ENCODE measurements at places on chromosomes 2 and 18. TPM values are rescaled to one million over a fixed set of nuclear protein-coding genes. Genes with fewer than 3 reads are reported as not detected.
A peak's percentile ranks its signal among the peaks of the same experiment; 100 is the strongest.

GRCh38 chr2:130259594-130259993, 61.4 kb upstream of the TUBA3E start:
- DNase-seq, result no peak
- H3K27ac ChIP-seq, result no peak overlapping the region
- no peak overlapping the region for H3K4me3 ChIP-seq
- no peaks in the 10 kb centered on the region for H3K27me3 ChIP-seq

DNA sequence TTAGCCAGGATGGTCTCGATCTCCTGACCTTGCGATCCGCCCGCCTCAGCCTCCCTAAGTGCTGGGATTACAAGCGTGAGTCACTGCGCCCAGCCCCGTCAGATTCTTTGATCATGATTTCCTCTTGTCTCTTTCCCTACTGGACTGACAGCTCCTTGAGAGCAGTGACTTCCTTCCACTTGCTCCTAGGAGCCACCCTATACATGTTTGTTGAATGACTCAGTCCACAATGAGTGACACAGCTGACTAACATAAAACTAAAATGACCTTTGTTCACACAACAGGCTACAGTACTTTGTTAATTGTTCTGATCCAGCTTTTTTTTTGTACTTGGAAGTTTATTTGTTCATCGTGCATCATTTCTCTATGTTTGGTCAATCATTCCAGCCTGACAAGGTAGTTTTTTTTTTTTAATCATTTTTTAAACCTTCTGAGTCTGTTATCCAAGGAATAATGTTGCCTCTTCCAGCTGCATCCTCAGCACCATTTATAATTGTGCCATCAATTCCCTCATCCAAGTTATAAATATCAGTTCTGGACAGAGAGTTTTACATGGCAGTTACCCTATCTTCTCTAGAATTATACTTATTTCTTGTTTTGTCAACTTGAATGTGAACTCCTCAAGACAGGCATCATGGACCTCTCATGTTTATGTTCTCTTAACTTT, 42.9 kb upstream of the TUBA3E start:
- H3K27ac ChIP-seq, result no peak overlapping the region
- no peaks in the 10 kb centered on the region for H3K27me3 ChIP-seq
- H3K4me1 ChIP-seq, result no peaks in the 10 kb centered on the region
- no peaks in the 10 kb centered on the region for H3K36me3 ChIP-seq
- DNase-seq, result no peak

DNA sequence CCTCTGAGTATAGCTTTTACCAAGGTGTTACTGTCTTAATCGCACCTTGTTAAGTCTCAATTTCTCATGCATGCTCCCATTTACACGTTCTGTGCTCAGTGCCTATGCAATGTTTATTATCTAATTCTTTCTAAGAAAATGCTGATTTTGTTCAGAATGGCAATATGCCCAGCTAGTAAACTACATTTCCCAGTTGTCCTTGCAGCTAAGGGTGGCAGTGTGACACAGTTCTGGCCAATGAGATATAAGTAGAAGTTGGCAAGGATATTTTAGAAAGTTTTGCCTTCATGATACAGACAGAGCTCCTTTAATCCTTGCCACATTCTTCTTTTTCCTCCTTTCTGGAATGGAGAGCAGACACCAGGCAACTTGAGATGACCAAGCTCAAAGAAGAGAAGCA, 45.3 kb downstream of the POLE4 start:
- no peaks in the 10 kb centered on the region for H3K27me3 ChIP-seq
- no peaks in the 10 kb centered on the region for H3K4me1 ChIP-seq
- no peak overlapping the region for H3K4me3 ChIP-seq
- DNase-seq, result no peak

- no peak overlapping the region for H3K4me3 ChIP-seq
- H3K27me3 ChIP-seq, result no peaks in the 10 kb centered on the region
- peak overlapping the region; percentile 65 for H3K27ac ChIP-seq
- no peak for DNase-seq
- no peaks in the 10 kb centered on the region for H3K36me3 ChIP-seq
These were observed 11.1 kb upstream of the FAP start for GRCh38 chr2:162254236-162254871.

DNA sequence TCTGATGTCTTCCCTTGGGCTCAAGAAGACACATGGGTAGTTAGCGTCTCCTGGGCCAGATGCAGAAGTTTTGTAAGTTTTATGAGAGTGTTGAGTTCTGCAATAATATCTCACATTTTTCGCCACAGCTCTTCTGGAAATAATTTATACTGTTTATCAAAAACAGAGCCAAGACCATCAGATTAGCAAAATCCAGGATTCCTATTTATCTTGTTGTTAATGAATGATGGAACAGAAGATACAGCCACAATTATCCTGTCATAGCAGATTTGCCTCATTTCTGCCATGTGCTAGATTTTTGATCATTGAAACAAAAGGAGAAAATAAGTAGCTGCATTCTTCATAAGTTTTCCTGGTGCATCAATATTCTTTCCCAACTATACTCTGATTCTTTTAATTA, 1048.6 kb upstream of the KLHL29 start:
- no peaks in the 10 kb centered on the region for H3K27me3 ChIP-seq
- no peaks in the 10 kb centered on the region for H3K36me3 ChIP-seq
- H3K27ac ChIP-seq, result no peak overlapping the region
- no peak overlapping the region for H3K4me3 ChIP-seq
- DNase-seq, result no peak
- no peaks in the 10 kb centered on the region for H3K4me1 ChIP-seq

- no peak overlapping the region for H3K4me3 ChIP-seq
- no peaks in the 10 kb centered on the region for H3K36me3 ChIP-seq
- no peak for DNase-seq
- H3K27ac ChIP-seq, result peak overlapping the region; percentile 56
- H3K27me3 ChIP-seq, result no peaks in the 10 kb centered on the region
These were observed 26.8 kb downstream of the AAK1 start for GRCh38 chr2:69616755-69617154.

- no peak overlapping the region for H3K4me3 ChIP-seq
- no peaks in the 10 kb centered on the region for H3K4me1 ChIP-seq
- H3K36me3 ChIP-seq, result no peaks in the 10 kb centered on the region
- no peak overlapping the region for H3K27ac ChIP-seq
- H3K27me3 ChIP-seq, result no peaks in the 10 kb centered on the region
- no peak for DNase-seq
These were observed 112.5 kb upstream of the GPC1 start for GRCh38 chr2:240322991-240323390.

GRCh38 chr2:23480957-23481797, 96.2 kb downstream of the KLHL29 start:
- H3K4me1 ChIP-seq, result no peaks in the 10 kb centered on the region
- H3K4me3 ChIP-seq, result no peak overlapping the region
- no peaks in the 10 kb centered on the region for H3K36me3 ChIP-seq
- peak overlapping the region; percentile 74 for H3K27ac ChIP-seq

LBX2 gene
- total RNA-seq, result not detected

LDLRAD4 gene
- total RNA-seq, result 48.6 TPM

GCG gene
- not detected for total RNA-seq

IL1F10 gene
- total RNA-seq, result not detected

C2orf66 gene
- not detected for total RNA-seq
